ENCODE measurements at places on chromosomes 2 and 18. TPM values are rescaled to one million over a fixed set of nuclear protein-coding genes. Genes with fewer than 3 reads are reported as not detected.

Gene EPB41L3
- 53.0 TPM for total RNA-seq

Gene TDRD15
- total RNA-seq, result not detected

Gene ELOA2
- not detected for total RNA-seq

Gene TFPI
- total RNA-seq, result 68.8 TPM

Gene KCNJ13
- not detected for total RNA-seq

Gene NLRC4
- 0.74 TPM for total RNA-seq

Gene UGT1A6
- total RNA-seq, result 14.0 TPM

Gene PLCL1
- total RNA-seq, result 6.6 TPM

GRCh38 chr18:60292186-60292585 lies 80.4 kb downstream of the MC4R start:
- no peak for DNase-seq

GRCh38 chr18:54684784-54685183 lies 93.7 kb downstream of the DYNAP start:
- DNase-seq, result no peak

GRCh38 chr18:12036201-12036751 lies 55.0 kb downstream of the IMPA2 start:
- peak; percentile 86 for DNase-seq

DNA sequence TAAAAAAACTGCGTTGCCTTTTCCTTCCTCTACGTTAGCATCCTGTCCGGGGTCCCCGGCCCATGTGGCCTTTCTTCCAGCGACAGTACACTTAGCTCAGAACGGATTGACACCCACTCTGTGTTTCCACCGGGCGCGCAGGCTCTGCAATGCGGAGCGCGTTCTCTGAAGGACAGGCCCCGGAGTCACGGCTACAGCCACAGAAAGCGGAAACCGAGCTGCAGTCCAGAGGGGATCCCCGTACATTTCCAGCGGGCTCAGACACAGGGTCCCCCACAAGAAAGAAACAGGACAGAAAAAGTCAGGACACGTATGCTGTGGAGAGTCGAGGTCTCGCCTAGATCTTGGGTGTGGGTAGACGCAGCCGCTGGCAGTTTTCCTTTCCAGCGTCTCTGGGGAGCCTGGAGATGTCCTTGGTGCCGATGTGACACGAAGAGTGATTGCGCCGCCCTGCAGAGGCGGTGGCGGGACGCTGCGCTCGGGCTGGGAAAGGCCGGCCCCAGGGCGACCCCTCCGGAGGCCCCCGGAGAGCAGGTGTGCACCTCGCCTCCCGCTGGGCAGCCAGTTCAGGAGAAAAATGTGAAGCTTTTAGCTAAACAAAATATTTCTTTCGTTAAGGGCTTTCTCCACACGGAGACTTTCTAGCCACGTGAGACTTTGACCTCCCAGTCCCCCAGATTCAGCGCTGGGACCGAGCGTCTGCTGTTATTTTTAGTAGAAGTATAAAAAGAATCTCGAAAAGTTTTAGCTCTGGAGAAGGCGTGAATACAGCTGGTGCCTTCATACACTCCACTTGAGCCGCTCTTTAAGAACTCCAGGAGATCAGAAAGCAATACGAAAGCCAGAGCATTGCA lies 1.3 kb upstream of the ACKR3 start:
- no peak for DNase-seq

- DNase-seq, result no peak
Measured at GRCh38 chr18:23247896-23248295, 112.6 kb downstream of the CABLES1 start.

DNA sequence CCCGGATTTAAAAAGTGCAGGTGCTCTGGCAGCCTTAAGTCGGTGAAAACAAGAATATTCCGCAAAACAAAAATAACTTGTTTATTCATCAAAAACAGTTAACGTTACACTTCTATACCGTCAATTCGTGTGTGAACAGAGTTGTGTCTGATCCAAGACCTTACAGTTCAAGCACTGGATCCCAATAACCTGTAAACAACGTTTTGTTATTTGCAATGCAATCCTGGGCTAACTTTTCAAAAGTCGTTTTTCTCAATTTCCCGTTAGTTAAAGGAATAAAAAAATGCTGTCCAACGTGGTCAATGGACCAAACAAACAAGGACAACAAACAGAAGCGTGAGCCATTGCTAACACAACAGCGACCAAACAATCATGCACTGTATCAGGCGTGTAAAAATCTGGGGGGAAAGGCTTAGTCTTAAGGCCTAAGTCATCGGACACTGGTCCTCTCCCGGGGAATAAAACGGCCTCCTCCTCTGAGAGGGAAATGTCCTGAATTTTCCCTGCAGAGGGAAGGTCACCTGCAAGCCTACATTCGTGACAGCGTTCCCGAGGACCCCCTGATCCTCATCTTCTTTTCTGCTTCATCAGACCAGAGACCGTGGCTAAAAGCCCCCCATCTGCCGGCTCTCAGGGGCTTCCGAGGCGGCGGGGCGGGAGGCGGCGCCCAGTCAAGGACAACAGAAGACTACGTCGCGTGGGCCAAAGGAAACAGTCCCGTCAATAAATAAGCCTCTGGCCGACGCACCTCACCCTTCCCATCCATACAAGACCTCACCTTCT lies 490 bp downstream of the NDUFS1 start:
- DNase-seq, result no peak

DNA sequence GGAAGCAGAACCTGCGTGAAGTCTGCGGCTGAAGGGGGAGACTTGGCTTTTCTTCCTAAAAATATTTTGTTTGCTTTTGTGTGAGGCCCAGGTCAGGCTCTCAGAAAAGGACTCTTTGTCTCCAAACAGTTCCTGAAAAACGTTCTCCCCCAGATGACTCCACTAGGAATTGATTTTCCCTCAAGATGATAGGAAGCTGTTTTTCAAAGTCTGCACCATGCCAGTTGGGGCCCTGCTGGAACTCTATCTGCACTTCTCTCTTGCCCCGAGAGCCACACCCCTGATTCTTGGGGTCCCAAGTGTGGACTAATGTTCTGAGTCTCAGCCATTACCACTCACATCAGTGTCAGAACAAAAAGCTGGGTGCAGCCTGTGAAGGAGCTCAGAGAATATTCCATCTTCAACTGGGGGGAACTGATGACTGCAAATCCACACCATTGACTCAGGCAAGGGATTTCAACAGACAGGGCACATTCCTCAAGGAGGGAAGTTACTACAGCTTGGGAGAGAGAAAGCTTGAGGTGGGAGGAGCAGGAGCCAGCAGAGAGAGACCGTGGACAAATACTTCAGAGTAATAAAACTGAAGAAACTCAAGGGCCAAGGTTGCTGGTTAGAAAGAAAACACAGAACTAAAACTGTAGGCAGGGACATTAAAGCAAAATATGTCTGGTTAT lies 768.3 kb downstream of the RNF144A start:
- no peak for DNase-seq

DNA sequence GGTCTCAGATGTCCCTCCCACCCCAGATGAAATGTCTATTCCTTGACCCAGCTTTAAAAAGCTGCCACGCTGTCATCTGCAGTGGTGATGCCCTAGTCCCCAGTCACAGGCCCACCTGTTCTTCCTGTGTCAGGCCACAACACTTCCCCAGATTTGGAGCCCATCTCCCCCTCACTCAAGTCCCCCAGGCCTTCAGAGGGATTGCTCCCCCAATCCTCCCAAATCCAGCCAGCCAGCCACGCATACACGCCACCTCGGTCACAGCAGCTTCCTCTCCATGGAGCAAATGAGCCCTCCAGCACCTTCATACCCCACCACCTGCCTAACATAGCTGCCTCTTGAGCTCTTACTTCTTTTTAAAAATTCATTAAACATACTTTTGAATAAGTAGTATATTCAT lies 7.8 kb downstream of the ASTL start:
- no peak for DNase-seq

DNA sequence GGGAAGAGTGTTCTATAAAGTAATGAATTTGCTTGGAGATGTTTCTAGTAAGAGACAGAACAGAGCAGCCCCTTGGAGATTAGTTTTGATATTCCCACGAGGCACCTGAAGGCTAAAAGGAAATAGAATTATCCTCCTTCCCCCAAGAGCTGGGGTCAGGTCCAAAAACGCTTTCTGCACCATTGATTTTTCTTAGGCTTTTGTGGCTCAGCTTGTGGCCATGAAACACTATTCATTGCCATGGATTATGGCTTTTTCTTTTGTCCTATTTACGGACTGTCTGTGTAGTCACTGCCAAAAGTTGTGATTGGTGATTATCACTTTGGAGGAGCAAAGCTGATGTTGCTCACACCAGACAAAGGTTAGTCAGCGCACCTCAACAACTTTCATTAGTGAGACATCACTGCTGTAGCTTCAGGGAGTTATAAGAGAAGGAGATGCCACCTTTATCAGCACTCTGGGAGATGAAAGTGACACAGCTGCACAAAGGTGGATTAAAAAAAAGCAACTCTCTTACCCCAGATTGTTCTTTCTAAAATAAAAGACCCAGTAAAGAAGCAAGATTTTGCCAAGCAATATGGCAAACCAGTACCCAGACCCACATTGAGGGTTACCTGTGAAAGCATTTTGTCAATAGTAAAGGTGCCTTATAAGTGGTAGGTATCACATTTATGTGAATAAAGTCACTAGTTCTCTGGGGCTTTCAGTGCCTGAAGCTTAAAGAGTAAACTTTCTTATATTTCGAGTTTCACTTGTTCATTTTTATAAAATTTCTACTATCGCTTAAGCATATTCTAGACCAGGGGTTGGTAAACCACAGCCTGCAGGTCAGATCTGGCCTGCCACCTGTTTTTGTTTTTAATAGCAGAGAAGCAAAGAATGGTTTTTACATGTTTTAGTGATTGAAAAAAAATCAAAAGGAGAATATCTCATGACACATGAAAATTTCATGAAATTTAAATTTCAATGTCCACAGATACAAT lies 10.6 kb downstream of the CXCR4 start:
- DNase-seq, result no peak

- DNase-seq, result no peak
Measured at GRCh38 chr2:111638274-111638877, 245.6 kb downstream of the ANAPC1 start.

GRCh38 chr2:68330691-68331090 lies 10.9 kb upstream of the CNRIP1 start:
- no peak for DNase-seq

DNA sequence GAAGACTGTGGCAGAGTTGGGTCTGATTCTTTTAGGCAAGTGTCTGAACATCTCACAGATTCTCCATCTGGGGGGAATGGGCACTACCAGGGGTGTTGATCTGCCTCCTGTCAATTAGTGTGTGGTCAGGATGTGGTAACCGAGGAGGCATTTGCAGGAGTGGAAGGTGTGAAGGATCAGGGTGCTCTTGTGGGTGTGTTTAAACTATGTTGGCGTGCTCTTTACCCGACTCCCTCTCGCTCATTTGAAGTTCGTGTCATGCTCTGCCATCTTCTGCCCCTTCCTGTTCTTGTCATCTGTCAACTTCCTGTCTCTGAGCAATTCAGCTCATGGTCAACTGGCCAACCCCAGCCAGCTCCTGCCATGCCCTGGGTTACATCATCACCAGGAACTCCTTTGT lies 107.9 kb downstream of the RTN4 start:
- DNase-seq, result no peak

DNA sequence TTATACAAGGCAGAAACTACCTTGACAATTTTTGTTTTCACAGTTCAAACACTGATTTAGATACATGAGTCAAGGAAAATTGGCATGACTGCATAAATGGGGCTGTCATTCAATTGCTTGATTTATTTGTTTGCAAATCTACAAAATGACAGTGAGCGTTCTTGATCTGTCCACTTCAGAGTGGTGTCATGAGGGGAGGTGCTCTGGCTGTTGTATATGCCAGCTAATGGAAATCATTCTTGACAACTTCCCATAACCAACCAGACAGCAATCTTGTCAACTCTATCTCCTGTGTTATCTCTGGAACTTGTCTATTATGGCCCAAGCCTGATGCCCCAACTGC lies 120.6 kb upstream of the UGP2 start:
- no peak for DNase-seq

- DNase-seq, result no peak
Measured at GRCh38 chr2:112795774-112796173, 11.5 kb upstream of the IL1A start.

- DNase-seq, result no peak
Measured at GRCh38 chr2:132788310-132788838, 118.4 kb upstream of the LYPD1 start.

DNA sequence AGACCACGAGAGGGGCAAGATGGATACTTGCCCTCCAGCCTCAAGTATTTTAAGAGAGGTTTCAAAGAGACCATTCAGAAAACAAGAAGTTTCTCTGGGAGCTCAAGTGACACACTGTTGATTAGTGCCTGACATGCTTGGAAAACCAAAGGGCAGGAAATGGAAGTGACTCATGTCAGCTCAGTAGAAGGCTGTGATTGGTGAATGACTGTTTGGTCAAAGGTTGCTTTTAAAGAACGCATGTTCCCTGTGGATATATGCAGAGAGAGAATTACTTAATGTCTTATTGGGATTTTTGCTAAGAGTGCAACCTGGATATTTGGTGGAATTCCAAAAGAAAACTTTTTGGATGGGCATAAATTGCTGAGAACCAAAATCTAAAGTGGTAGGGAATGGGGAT lies 549.9 kb downstream of the XIRP2 start:
- DNase-seq, result no peak
